ENCODE measurements at places on chromosomes 2 and 18. TPM values are rescaled to one million over a fixed set of nuclear protein-coding genes. Genes with fewer than 3 reads are reported as not detected.

DNA sequence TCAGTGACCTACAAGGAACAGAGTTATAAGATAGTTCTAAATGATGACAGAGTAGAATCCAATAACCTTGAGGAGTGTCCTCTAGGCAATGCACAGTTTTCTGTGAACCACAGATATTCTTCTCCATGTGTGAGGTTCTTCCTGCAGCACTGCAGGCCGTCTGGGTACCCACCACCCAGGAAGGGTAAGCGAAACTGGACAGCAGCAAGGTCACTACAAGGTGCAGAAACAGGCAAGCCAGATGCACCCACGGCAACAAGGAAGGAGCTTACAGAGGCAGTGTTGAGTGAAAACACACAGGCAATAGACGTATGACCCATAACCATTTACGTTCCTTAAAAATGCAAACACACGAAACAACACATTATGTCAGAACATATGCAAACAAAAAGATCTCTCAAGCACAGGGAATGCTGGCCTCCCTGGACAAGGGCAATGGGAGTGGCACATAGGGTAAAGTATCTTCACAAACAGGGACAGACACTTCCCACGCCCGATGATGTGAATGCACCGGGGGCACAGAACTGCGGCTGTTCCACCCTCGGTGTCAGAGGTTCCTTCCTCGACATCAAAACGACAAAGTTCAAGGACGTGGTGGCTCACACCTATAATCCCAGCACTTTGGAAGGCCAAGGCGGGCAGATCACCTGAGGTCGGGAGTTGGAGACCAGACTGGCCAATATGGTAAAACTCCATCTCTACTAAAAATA, 84.1 kb downstream of the NDUFA10 start:
- DNase-seq = no peak
- H3K27ac ChIP-seq = no peak overlapping the region
- H3K4me3 ChIP-seq = no peak overlapping the region
- no peaks in the 10 kb centered on the region for H3K4me1 ChIP-seq
- H3K27me3 ChIP-seq = no peaks in the 10 kb centered on the region

DNA sequence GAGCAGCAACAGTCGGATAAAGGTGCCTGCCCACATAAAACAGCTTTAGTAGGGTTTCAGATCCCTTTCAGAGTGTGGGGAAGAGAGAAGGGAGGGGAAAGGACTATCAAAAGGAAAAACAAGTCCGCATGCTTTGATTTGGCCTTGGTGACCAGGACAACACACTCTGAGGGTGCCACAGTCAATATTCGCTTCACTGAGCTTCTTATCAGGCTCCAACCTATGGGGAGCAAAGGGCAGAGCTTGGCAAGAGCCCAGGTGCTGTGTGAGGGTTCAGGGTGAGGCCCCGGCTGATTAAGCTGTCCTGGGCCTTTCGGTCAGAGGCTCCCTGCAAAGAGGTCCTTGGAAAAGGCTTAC, 237.4 kb upstream of the SMAD2 start:
- DNase-seq = no peak
- H3K4me1 ChIP-seq = no peaks in the 10 kb centered on the region
- no peaks in the 10 kb centered on the region for H3K36me3 ChIP-seq
- H3K27ac ChIP-seq = no peak overlapping the region
- no peak overlapping the region for H3K4me3 ChIP-seq

GRCh38 chr2:104790901-104791495, 62.9 kb upstream of the POU3F3 start:
- H3K4me3 ChIP-seq = no peak overlapping the region
- no peaks in the 10 kb centered on the region for H3K27me3 ChIP-seq
- no peaks in the 10 kb centered on the region for H3K4me1 ChIP-seq
- H3K27ac ChIP-seq = no peak overlapping the region
- DNase-seq = no peak

- no peak overlapping the region for H3K27ac ChIP-seq
- no peaks in the 10 kb centered on the region for H3K4me1 ChIP-seq
- no peak for DNase-seq
- H3K27me3 ChIP-seq = no peaks in the 10 kb centered on the region
- no peak overlapping the region for H3K4me3 ChIP-seq
Observed at GRCh38 chr2:73037947-73038585, 33.4 kb downstream of the SFXN5 start.

- H3K27ac ChIP-seq = no peak overlapping the region
- peaks cover 16% of the 10 kb centered on the region for H3K4me1 ChIP-seq
- H3K36me3 ChIP-seq = no peaks in the 10 kb centered on the region
- H3K4me3 ChIP-seq = peak overlapping the region; percentile 66
- H3K27me3 ChIP-seq = peaks cover 64% of the 10 kb centered on the region
Observed at GRCh38 chr2:174327021-174327840, 7.5 kb upstream of the SP9 start.

GRCh38 chr2:140627136-140627535, 1503.7 kb downstream of the LRP1B start:
- H3K4me3 ChIP-seq = no peak overlapping the region
- no peaks in the 10 kb centered on the region for H3K4me1 ChIP-seq
- H3K27me3 ChIP-seq = no peaks in the 10 kb centered on the region
- H3K36me3 ChIP-seq = no peaks in the 10 kb centered on the region
- no peak for DNase-seq

DNA sequence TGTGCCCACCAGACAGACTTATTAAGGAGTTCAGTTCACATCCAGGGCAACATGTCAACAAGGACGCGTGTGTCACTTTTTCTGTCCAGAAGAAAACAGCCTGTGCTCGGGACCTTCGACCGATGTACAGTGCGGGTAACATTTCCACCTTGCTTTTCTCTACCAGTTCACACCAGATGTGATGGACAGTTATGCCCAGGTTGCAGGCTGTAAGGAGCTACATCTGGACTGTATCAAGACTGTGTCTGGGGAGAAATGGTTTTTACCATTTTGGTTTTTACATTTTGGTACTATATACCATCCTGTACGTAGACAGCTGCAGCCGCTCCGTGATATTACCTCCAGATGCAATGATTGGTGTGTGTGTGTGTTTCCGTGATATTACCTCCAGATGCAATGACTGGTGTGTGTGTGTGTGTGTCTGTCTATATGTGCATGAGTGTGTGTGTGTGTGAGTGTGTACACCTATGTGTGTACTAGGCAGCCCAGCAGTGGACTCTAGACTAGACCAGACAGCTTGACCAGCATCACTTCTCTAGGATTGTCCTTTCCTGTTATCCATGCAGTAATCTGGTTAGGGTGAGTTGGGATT, 118.0 kb downstream of the COL6A3 start:
- DNase-seq = no peak
- H3K27me3 ChIP-seq = no peaks in the 10 kb centered on the region
- no peaks in the 10 kb centered on the region for H3K36me3 ChIP-seq
- H3K4me3 ChIP-seq = no peak overlapping the region

Gene RABL2A
- 6.7 TPM for polyA plus RNA-seq

DNA sequence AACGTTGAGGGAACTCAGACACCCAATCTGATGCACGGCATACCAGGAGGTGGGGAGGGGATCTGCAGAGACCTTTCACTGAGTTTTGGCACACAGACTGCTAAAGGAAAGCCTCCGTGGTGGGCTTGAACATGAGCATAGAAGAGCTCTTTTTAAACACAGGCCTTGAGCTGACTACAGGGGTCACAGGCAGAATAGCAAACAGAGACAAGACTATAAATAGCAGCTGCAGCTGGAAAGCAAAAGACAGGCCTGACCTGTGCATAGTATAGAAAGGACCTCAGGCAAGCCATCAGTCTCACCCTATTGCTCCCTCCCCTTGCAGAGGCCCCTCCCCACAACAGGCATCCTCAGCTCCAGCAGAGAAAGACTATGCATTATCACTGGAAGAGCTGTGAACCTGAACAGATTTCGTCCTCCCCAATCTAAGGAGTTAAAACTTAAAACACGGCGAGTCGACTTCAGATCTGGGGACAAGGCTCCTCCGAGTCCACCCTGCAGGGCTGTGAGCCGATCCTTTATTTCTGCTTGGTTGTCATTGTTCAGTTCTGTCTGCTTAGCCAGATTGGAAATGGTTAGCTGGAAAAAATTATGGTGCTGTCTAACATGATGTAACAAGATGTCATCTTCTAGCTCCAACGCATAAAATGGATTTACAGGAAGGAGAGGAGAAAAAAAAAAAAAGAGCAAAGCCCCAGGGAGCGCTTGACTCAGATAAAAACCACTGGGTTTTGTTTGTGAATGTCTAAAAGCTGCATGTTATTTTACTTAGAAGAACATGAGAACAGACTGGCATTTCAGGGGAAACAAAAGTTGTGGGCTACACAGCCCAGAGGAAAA, 25.2 kb upstream of the LCLAT1 start:
- H3K4me1 ChIP-seq = peaks cover 16% of the 10 kb centered on the region
- H3K4me3 ChIP-seq = no peak overlapping the region
- no peak for DNase-seq
- H3K27me3 ChIP-seq = no peaks in the 10 kb centered on the region
- no peak overlapping the region for H3K27ac ChIP-seq
